ENCODE measurements at places on chromosomes 3 and 15.

DNA sequence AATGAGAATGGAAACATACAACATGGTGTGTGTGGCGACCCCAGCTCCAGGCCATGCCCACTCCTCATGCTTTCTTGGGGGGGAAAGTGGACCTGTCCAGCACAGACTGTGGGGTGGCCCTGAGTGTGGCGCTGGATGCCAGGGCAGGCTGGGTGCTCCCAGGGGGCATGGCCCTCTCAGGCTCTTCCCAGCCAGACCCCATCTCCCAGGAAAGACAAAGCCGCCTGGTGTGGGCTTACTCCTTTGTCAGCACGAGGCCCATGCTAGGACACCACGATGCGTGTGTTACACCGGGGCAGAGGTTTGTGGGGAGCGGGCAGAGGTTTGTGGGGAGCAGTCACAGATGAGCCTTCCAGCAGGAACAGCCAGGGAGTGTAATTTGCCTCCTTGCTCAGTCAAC lies 68.5 kb downstream of the ABTB1 start:
- no peak for DNase-seq

DNA sequence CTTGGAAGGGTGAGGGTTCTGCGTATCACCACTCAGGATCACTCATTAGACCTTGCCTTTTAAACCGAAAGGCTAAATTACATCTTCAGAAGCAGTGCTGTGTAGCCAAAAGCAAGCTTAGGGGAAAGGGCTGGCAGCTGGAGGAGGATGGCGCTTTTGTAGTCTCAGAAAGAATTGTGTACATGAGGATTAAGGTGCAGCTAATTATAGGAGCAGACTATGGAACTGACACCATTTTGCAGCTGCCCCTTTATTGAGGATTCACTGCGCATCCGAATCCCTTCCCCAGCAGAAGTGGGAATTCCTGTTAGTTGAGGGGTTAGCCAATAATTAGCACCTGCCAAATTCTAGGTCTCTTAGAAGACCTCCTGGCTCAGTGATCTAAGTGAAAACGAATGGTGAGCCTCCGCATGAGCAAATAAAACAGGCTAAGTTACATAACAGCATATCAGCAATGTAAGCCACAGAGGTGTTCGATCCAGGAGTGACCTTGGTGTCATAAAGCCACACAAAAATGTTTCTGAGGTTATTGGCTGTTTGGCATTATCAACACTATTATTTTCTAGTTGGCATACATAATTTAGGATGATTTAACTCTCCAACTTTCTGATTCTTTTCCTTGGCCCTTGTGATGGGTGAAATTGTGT lies 42.6 kb upstream of the SEMA6D start:
- DNase-seq: no peak

DNA sequence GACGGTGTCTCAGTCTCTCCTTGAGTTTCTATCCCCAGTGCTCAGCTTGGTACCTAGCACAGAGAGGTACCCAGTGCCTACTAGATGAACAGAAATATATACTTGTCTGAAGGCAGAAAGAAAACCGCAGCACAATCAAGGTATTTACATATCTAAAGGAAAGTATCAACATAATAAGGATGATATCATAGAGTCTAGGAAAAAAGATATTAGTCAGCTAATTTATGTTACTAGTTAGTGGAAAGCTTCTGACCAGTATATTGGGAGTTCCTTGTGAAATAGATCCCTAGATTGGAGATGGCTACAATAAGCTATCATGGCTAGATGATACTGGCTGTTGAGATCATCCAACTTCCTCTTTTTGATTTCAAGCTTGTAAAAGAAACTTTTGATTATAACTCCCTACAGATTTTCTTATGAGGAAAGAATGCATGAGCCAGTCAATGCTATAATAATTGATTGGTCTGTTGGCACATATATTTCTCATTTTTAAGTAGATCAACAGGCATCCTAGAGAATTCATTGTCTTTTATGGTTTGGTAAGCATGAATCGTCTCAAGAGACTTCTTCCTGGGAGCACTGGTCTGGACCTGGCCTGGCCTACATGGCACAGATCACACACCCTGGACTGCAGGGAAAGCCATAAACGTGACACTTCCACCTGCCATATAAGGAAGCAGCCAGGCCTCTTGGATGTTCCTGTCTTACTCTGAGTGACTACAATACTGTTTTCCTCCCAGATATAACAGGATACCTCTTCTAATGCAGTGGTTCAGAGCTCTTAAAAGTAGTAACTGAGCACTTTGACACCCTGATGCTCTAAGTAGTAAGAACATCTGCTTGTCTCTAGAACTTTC lies 60.7 kb downstream of the IMPG2 start:
- DNase-seq: no peak

GRCh38 chr15:52180196-52180835 lies 10.9 kb downstream of the GNB5 start:
- peak; percentile 48 for DNase-seq

DNA sequence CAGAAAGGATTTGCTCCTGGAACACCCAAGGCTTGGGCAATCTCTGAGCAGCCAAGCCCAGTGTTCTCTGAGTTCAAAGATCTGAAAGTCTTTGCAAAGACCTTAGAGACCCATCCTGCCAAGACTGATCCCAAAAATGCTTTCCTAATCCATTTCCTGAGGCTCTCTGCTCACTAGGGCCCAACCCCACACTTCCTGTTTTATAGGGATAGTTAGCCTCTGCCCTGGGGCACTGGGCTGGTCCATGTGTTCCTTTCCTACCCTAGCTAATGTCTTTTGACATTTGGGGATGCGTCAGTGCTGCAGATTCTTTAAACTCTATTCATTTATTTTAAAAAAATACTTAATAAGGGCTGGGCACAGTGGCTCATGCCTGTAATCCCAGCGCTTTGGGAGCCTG lies 372.7 kb downstream of the ROBO2 start:
- DNase-seq: no peak

- DNase-seq: no peak
Observed at GRCh38 chr15:90889736-90890456, 5.6 kb downstream of the FES start.

GRCh38 chr15:70566047-70566835 lies 197.1 kb downstream of the UACA start:
- DNase-seq: no peak

- DNase-seq: no peak
Observed at GRCh38 chr15:67840749-67841512, 1.1 kb upstream of the RNU6-1 start.

GRCh38 chr3:83849106-83849730 lies 1109.6 kb upstream of the CADM2 start:
- no peak for DNase-seq

GRCh38 chr3:123284399-123285010 lies 82.8 kb downstream of the SEC22A start:
- no peak for DNase-seq

DNA sequence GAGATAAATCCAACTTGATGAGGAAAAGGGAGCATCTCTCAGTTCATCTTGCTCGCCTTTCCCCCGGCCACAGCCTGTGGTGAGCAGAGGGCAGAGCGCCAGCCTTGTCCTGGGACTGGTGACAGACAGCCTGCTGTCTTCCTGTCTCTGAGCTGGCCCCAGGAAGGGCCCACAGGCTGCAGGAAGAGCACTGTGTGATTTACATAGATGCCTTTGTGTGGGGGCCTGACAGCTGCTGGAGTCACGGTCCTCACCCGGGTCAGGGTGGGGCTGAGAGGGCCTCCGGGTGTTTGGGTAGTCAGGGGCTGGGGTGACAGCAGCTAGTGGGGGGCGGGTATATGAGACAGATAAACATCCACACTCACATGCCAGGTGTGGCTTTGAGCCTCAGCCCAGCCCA lies 29.3 kb downstream of the PLA2G4D start:
- no peak for DNase-seq

Measured in CD4-positive, alpha-beta T cell treated with Interleukin-6 at 100 ng/mL for 8 hours (primary cell).